ENCODE measurements at places on chromosomes 2 and 18. TPM values are rescaled to one million over a fixed set of nuclear protein-coding genes. Genes with fewer than 3 reads are reported as not detected.

GRCh38 chr2:155633060-155633839 lies 699.3 kb downstream of the NR4A2 start:
- DNase-seq = no peak

- no peak for DNase-seq
These were observed 72.2 kb upstream of the THOC1 start for GRCh38 chr18:340044-340443.

DNA sequence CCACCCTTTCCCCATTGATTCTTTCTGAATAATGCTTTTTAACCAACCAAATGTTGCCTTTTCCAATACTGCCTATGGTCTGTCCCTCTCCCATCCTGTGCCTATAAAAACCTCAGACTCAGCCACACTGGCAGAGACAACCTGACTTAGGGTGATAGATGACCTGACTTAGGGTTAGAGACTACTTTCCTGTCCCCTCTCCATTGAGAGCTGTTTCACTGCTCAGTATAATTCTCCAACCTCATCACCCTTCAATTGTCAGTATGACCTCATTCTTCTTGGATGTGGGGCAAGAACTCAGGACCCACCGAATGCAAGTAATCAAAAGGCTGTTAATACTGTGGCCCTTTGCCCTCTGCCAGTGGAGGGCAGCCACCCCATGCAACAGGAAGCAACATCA lies 182.3 kb upstream of the STK17B start:
- DNase-seq = no peak

The VIL1 gene
- total RNA-seq = not detected

DNA sequence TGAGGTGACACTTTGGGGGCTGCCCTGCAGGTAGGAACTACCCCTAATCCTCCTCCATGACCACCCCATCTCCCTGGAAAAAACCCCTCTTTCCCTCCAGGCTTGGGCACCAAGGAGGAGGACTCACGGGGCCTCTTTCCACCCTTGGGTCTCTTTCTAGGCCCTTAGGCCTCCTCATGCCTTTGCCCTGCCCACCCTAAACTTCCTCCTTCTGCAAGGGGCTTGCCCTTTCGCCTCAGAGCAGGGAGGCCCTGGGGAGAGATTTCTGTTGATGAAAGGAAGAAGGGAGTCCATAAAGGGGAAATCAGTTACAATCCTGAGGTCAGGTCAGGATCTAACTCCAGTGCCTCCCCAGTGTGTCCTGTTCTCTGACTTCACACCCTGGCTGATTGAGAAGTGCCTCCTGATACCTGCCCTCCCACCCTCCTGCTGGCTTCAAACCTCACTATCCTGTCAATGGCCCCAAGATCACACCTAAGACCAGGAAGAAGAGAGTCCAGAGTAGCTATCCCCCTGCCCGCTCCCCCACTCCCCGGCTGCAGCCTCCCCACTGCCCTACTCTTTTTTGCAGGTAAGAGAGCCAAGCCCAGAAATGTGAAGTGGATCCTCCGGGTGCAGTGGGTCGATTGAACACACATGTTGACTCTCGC lies 16.7 kb upstream of the TNS1 start:
- no peak for DNase-seq

DNA sequence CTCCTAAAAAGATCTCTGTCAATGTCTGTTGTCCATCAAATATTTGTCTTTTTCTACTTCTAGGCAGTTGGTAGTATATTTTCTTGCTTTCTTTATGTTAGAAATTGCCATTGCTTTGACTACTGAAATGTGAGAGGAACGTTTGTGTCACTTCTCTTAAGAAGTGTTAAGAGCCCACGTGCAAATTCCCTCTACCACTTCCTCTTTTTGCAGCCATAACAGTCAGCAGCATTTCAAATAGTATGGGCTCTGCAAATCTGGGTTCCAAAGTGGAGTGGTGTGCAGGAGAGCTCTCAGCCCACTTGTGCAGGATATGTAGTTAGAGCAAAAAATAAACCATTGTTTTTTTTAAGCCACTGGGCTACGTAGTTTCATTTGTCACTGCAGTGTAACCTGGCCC lies 314.0 kb downstream of the MEIS1 start:
- no peak for DNase-seq

DNA sequence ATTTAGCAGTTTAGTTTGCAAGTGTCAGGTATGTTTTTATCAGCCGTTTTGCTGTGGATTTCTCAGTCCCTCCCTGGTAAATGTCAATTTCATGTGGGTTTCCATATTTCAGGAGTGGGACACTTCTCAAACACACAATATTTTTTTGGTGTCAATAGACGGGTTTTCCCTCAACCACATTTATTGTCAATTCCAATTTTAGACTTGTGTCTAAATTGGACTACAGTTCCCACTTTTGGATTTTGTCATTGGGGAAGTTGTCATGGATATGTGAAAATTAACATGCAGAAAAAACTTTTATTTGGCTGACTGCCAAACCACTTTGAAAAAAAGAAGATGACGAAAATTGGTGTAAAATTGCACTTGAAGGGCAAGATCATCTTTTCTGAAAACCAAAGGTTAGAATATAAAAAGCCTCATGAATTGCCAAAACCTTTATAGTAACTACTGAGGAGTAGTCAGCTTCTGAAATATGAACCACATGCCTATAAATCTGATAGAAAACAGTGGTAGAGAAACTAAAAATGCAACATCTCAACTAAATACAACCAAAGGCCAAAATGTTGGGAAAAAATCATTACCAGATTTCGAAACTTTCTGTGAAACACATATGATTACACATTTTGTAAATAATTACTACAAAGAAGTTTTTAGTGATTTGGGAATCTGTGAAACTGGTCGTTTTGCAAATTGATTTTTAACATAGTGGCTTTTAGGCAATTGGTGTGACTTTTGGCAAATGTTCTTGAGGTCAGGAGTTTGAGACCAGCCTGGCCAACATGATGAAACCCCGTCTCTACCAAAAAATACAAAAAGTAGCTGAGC lies 106.4 kb downstream of the BCL2L11 start:
- no peak for DNase-seq

- DNase-seq = no peak
These were observed 1234.4 kb downstream of the SUCLG1 start for GRCh38 chr2:83224591-83225200.

DNA sequence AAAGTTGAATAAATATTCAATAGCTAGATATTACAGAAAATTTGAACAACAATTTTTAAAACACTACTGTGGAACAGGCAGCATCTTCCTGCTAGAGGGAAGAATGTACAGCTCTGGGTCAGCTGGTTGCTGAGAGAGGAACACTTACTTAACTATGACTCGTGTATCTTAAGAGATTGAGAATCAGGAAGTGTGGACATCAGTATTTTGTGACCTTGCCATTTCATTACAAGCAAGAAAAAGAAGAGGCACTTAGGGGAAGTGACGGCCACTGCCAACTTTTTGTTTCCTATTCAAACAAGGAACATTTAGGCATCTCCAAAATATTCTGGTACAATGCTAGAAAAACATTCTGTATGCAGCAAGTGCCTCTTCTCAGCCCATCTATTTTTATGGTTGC lies 45.9 kb downstream of the ITPRID2 start:
- DNase-seq = no peak

Data from CD4-positive, alpha-beta memory T cell (primary cell).